ENCODE measurements at places on chromosomes 16 and 17.

DNA sequence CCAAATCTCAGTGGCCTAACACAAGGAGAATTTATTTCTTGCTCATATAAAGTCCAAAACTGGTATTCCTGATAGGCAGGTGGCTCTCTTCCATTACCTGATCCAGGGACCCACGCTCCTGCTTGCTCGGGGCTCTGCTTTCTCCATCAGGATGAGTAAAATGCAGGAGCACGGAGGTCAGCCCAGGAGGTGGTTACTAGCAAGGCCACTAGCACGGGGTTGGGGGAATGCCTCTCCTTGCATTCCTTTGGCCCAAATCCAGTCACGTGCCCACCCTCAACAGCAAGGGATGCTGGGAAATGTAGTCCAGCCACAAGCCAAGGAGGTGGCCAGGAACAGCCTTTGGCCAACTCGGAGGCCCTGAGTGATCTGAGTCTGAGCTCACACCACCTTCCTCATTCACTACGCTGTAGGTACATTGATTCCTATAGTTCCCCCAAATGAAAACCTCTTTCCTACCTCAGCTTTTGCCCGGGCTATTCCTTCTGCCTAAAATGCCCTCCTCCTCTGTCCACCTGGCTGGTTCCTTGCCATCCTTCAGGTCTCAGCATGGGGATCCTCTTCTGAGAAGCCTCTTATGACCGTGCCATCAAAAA, 38.3 kb upstream of the HAPSTR1 start:
- no peak for DNase-seq

- DNase-seq = peak; percentile 38
Measured at GRCh38 chr16:55566432-55567175, at the start of gene CAPNS2. TSS of gene CAPNS2 (plus strand) at chr16:55566684. CDS start at chr16:55566757, 73 bp downstream.

DNA sequence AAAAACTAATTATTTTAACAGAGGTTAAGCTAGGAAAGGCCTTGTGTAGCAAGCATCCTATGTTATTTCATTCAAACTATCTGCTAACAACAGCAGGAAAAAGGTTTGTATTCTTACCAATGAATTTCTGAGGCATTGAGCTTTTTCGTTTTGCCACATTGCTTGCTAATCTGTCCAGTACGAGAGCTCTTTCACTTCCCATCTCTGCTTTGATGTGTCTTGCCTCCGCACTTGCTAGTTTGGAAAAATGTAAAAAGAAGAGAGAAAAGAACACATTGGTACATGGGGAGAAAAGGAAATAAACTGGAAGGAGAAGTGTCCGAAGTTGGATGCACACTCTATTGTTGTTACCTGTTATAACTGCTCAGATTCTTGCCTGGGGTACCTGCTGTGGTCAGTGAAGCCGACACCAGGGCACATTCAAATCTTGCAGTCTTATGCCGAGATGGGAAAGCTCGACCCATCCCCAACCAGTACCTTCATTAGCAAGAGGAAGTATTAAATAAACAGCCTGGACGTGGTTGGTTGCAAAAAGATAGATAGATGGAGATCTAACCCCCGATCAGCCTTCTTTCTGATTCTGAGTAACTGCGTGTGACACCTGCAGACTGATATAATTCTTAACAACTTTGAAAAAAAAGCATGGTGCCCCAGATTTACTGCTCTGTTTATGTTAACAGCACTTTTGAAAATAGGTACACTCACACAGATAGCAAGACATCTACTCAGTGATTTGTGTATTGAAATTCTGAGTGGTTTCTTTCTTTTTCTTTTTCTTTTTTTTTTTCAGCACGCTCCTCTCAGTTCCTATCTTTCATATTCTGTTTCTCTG, 40.0 kb downstream of the GRB7 start:
- no peak for DNase-seq

- DNase-seq = no peak
Measured at GRCh38 chr17:55632236-55632635, 90.4 kb downstream of the TMEM100 start.

GRCh38 chr16:14284930-14285512, 213.9 kb downstream of the MRTFB start:
- peak; percentile 61 for DNase-seq

DNA sequence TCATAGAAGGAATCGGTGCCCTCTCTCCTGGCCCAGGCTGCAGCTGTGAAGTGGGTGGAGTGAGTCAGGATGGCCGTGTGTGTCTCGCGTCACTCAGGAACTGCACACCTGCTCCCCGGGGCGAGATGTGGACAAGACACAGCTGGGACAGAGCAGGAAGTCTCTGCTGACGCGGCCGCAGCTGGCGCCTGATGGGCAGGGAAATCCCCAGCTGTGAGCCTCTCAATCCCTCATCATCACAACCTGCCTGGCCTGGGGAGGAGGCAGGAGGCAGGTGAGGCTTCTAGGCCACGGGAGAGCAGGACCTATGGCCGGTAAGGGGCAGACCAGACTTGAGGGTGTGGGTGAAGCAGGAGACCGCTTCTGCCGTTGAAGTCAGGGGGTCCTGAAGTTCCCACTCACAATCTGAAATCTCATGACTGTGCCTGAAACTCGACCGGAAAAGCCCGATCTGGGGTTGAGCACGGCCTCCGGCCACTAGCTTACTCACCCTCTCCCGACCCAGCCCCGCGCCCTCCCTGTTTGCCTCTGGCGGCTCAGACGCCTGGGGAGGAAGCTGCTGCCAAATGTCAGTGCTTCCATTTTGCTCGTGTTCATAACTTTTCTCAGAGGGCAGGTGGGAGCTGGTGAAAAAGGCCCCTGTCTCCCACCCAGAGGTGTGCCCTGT, 1.1 kb upstream of the TRPV3 start:
- DNase-seq = no peak

DNA sequence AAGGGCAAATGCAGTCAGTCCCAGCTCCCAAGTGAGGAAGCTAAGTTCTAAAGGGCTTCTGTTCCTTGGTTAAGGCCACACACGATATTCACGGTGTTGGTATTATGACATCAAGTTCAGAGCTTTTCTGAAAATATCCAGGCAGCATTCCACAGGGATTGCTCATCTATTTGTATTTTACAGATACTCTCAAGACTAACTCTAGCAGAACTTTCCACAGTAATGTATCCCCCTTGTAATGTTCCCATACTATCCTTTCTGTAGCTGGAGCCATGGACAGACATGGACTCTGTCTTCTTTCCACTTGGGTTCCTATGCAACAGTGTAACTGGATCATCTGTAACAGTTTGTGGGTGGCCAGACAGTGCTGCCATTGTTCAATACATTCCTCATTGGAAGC, 13.5 kb downstream of the SDR42E1 start:
- no peak for DNase-seq

GRCh38 chr16:69607674-69608073, 41.9 kb downstream of the NFAT5 start:
- no peak for DNase-seq

GRCh38 chr17:57084361-57084801, 665 bp upstream of the AKAP1 start:
- DNase-seq = no peak

DNA sequence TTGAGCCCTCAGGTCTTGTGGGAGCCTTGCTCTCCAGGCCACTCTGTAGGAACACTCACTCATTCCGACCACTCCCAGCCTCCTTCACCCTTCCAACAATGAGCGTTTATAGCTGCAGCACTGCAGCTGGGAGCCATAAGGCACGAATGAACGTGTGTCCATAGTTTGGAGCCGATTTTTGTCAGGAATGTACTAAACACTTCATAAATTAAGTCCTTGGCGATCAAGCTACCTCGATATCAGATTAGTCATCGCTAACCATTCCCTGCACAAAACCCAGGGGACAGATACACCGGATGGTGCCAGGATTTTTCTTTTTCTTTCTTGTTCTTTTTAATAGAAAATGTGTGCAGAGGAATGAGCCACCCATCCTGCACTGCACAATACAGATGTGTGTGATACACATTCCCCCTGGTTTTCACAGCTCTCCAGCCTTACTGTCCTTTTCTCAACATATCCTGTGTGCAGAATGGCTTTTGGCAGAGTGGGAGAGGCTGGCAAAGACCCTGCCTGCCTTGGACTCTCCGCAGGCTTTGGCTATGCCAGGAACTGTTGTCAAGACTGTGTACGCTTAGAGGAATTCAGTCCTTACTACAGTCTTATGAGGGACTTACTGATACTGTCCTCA, 68.4 kb upstream of the ELAC2 start:
- no peak for DNase-seq

DNA sequence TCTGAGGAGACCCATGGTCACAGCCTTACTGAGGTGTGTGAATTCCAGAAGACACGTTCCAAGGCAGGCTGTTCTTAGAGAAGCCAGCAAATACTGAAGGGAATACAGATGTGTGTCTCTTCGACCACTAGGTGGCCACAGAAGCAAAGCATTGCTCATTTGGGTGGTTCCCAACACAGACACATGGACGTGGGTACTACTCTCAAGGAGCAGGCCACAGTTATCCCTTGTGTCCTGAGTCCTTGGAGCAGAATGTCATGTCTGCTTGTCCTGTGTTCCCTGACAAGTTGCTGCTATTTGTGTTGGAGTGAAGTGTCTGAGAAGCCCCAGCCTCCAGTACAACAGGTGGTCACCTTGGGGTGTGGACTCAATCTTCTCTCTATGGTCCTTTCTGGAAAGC, 30.3 kb downstream of the HMOX2 start:
- peak; percentile 25 for DNase-seq

DNA sequence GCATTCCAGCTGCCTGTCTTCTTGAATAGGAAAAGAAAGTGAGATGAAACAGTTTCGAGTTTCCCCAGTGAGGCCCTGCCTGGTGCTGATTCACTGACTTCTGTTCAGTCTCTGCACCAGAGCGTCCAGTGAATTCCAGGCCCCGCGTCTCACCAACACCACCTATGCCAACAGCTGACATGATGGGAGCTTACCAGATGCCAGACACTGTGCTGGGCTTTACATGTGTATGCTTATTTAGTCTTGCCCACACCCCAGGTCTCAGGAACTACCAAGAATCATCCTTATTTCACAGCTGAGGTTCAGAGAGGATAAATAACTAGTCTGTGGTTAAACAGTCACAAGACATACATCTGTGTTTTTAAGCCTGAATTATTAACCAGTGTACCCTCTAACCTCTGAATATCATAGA, 29.1 kb upstream of the IRX6 start:
- DNase-seq = no peak

- DNase-seq = no peak
Measured at GRCh38 chr17:76147211-76148014, 6.4 kb upstream of the FOXJ1 start.

DNA sequence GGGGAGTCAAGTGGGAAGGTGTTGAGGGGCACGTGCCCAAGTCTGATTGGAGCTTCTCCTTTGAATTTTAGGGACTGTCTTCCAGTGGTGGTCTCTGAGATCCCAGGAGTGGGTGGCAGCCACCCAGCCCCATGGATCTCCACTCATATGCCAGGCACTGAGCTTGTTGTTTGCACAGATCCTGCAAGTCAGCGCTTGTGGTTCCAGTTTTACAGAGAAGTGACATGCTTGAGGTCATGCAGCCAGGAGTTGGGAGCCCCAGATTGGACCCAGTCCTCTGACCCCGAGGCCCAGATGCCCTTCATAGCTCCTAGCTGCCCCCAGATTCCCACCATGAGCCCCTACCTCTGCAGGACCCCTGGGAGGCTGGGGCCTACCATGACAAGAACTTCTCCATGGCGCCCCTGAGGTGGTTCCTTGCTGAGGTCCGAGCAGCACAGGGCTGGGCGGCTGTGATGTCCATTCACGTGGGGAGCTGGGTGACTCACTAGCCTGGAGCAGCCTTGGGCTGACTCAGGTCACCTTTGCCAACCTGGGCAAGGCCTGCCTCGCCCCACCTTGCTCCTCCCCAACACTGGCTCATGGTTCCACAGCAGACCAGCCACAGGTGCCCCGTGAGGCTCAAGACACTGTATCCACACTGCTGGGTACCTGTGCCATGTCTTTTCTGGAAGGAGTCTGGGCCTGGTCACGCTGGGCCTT, 47.4 kb downstream of the RAI1 start:
- DNase-seq = no peak

- DNase-seq = no peak
Measured at GRCh38 chr17:14827396-14827919, 437.7 kb downstream of the PMP22 start.

- DNase-seq = no peak
Measured at GRCh38 chr16:30562021-30562420, 3.8 kb upstream of the ZNF764 start.

- DNase-seq = no peak
Measured at GRCh38 chr16:62033065-62033464, 3.2 kb downstream of the CDH8 start.

DNA sequence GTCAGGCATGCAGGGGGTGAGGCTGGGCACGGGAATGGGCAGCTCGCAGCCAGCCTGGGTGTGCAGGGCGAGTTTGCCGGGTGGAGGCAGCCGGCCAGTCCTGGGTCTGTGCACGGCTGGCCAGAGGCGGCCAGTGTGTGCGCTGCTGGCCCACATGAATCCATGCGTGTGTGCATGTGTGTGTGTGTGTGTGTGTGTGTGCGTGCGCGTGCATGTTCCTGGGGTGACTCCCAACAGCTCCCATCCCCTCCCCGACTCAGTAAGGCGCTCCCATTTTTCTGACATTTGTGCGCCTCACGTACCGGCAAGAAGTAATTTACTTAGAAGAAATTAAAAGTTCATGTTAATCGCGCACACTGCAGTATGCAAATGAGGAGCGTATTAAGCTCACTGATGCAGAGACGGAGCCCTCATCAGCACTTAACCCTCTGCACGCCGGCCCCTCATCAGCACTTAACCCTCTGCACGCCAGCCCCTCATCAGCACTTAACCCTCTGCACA, 55.4 kb upstream of the ACSF3 start:
- no peak for DNase-seq

DNA sequence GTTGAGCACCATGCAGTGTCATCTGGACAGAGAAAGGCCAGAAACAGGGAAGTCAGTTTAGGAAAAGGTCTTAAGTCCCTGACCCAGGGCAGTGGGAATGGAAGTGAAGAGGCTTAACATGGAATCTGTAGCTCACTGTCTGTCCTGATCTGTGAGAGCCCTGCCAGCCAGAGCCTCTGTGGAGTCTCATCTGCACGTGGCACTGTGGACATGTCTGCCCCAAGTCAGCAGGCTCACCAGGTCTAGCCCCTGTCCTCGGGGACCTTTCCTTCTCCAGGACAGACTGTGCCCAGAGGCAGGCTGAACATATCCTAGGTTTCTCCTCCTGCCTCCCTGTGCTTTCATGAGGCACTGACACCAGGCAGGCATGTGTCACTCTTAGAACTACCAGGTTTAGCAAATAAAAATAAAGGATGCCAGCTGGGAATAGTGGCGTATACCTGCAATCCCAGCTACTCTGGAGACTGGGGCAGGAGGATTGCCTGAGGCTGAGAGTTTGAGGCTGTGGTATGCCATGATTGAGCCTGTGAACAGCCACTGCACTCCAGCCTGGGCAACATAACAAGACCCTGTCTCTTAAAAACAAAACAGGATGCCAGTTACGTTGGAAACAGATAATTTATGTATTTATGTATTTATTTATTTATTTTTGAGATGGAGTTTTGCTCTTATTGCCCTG, 22.4 kb downstream of the UNK start:
- DNase-seq = no peak
